ENCODE measurements at places on chromosomes 6 and 20.

DNA sequence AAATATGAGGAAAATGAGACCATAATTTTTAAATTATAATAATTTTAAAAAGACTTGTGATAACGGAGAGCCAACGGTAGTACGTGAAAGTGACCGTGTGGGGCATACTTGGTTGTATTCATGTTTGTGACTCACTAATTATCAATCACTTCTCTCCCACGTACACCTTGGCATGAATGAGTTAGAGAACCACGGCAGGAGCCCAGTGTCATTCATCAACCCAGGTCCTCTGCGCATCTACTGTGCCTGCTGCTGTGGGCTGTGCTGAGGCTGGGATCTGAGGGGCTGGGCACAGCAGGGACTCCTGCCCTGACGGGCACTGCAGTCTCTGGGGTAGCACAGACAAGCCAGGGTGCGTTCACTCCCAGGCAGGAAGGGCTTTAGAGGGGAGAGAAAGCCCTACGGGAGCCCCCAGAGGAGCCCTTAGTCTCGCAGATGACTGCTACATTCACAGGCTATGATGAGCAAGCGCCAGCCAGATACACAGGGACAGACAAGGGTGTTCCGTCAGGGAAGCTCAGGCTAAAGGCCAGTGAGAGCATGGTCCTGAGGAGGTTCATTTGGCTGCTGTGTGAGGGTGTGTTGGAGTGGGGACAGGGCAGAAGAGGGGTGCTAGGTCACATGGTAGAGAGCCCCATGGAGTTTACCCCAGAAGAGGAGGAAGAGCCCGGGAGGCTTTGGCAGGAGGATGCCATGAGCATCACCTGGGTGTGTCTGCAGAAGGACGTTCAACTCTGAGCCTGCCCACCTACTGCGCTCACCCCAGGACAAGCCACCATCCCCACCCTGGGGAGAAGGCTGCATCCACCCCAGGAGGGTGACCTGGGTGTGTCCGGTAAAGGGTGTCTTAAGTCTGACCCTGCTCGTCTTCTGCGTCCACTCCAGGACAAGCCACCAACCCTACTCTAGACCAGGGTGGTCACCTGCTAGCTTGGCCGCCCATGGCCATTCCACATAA, 8.2 kb upstream of the RPS6KA2 start:
- DNase-seq, result no peak

DNA sequence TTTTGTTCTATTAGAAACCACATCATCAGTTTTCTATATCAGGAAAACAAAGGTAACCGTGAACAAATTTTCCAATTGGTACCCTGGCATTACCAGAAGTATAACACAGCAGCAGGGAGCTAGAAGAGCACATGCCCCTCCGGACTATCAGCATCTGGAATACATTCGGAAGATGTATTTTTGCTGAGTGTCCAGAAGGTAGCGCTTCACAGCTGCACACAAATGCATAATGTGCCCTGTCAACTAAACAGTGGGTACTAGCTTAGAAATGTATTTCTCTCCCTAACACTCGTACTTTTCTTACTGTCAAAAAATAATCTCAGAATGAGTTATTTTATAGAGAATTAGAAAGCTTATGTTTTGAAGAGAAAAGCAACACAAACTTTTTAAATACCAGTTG, 77.6 kb downstream of the HUS1B start:
- peak; percentile 39 for DNase-seq

DNA sequence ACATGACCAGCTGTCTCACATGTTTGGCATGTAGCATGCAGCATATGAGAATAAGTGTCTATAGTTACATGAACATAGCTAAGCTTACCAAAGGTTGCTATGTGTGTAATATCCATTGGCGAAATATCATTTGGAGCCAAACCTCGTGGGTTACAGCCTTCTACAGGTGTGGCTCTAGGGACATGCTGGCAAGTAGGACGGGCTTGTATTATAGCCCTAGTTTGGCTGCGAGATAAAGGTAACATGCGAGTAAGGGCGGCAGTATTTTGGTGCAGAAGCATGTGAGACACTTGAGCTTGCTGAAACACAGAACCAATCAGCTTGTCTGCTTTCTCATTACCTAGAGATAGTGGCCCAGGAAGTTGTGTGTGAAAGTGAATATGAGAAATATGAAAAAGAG, 6.5 kb upstream of the ABHD12 start:
- DNase-seq, result no peak

DNA sequence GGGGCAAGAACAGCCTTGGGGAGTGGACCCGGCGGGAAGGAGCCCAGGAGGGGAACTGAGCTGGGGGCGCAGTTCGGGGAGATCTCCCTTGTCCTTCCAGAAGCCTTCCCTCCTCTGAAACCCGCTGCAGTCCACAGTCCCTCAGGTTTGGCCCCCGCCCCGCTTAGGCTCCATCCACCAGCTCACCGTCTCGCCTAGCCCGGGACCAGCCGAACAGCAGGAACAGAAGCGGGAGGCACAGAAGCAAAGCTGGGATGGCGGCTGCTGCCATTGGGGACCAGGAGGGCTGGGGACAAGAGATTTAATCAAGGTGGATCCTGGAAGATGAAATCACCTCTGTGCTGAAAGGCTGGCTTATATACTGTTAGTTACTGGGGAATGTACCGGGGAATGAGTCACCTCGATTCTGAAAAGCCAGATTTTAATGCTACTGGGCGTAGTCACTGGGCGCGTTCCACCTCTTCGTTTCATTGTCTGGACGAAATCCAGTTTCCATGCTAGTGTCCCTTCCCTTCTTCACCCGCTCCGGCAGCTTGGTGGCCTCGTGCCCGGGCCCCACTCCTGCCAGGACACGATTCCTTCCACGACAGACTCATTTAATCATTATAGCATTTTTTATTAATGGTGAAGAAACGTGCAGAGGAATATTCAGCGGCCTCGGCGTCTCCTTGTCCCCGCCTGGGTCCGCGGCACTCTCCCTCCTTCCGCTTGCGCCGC, at the start of gene RAET1L:
TSS of gene RAET1L (minus strand) at position 332 of the 717 bp plus-strand sequence. CDS start at position 271, 61 bp downstream.
- DNase-seq, result peak; percentile 50

GRCh38 chr6:64874776-64875175, 832.2 kb downstream of the EYS start:
- DNase-seq, result no peak

- DNase-seq, result no peak
Measured at GRCh38 chr6:21383450-21384085, 210.0 kb upstream of the SOX4 start.

- DNase-seq, result no peak
Measured at GRCh38 chr20:40571639-40572038, 117.4 kb downstream of the MAFB start.

DNA sequence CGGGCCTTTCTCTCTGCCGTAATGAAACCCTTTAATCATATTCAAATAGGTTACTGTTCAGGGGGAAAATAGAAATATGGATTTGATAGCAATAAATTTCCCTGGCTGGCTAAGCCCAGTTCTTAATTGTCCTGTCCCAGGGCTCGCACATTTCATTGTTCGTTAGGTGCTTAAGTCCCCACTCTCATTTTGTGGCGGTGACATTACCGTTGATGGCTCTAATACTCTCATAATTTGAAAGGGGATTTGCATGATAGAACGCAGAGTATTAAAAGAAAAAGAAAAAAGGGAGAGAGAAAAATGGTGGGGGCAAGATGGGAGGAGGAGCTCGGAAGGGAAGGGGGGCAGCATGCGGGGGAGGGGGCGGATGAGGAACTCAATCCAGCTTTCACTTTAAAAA, 79.1 kb upstream of the FOXP4 start:
- no peak for DNase-seq

GRCh38 chr6:149964308-149965193, 808 bp downstream of the ULBP1 start:
- peak; percentile 17 for DNase-seq

GRCh38 chr6:147005499-147005898, 198.7 kb upstream of the STXBP5 start:
- no peak for DNase-seq

- no peak for DNase-seq
Measured at GRCh38 chr6:165236326-165236725, 73.1 kb downstream of the C6orf118 start.

- peak; percentile 18 for DNase-seq
Measured at GRCh38 chr6:165456286-165456685, 146.9 kb upstream of the C6orf118 start.

Data from dermis blood vessel endothelial cell (primary cell).